ENCODE measurements at places on chromosomes 1 and 21.
A peak's percentile ranks its signal among the peaks of the same experiment; 100 is the strongest.

GRCh38 chr1:183480971-183481441, 8.7 kb downstream of the SMG7 start:
- peaks cover 32% of the 10 kb centered on the region for H3K4me1 ChIP-seq
- no peaks in the 10 kb centered on the region for H3K36me3 ChIP-seq
- no peak overlapping the region for H3K27ac ChIP-seq
- no peak for DNase-seq
- no peaks in the 10 kb centered on the region for H3K27me3 ChIP-seq

GRCh38 chr1:26154750-26155149, 4.1 kb upstream of the FAM110D start:
- H3K27ac ChIP-seq: peak overlapping the region; percentile 28

DNA sequence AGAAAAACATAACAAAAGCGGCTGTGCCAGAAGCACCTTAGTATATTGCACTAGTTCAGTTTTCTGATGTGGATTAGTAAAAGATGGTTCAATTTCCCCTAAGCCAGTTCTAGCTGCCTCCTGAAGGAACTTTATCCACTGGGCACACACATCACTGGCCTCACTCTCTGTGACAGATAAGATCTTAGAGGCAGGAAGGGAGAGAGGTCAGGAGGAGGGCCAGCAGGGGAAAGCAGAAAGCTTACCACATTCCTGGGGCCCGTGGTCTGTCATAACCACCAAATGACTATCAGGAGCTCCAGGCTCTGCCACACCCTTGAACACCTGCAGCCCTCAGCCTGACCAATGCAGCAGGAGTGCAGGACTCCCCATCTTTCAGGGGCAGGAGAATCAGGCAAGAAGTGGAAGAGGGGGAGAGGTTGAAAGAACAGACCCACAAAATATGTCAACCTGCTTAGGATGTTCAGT, 37.8 kb downstream of the LRRC71 start:
- no peaks in the 10 kb centered on the region for H3K4me1 ChIP-seq
- no peaks in the 10 kb centered on the region for H3K36me3 ChIP-seq
- H3K27me3 ChIP-seq: no peaks in the 10 kb centered on the region
- DNase-seq: no peak

GRCh38 chr1:110719908-110720307, 45.2 kb upstream of the KCNA3 start:
- H3K4me1 ChIP-seq: no peaks in the 10 kb centered on the region
- DNase-seq: no peak
- no peaks in the 10 kb centered on the region for H3K36me3 ChIP-seq
- no peak overlapping the region for H3K4me3 ChIP-seq
- no peak overlapping the region for H3K27ac ChIP-seq
- no peaks in the 10 kb centered on the region for H3K27me3 ChIP-seq

GRCh38 chr1:180280617-180281016, 50.6 kb downstream of the LHX4 start:
- no peak overlapping the region for H3K4me3 ChIP-seq
- no peak for DNase-seq
- H3K36me3 ChIP-seq: no peaks in the 10 kb centered on the region
- H3K27ac ChIP-seq: no peak overlapping the region
- H3K27me3 ChIP-seq: no peaks in the 10 kb centered on the region
- no peaks in the 10 kb centered on the region for H3K4me1 ChIP-seq

DNA sequence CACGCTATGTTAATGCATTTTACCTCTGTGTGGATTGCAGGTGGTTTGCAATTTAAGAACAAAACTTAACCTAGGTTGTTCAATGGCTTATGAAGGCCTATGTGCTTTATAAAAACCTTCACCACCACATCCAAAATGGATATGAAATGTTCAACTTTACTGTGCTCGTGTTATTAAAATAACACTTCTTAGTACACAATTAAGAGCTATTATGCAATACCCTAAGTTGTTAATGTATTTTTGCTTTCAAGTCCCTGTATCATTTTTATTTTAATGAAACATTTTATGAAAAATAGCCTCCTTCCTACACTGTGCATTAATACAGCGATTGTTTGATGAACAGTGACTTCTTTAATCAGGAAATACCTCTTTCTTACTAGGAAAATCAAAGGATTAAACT, 12.0 kb downstream of the NCAM2 start:
- DNase-seq: no peak
- H3K36me3 ChIP-seq: no peaks in the 10 kb centered on the region

DNA sequence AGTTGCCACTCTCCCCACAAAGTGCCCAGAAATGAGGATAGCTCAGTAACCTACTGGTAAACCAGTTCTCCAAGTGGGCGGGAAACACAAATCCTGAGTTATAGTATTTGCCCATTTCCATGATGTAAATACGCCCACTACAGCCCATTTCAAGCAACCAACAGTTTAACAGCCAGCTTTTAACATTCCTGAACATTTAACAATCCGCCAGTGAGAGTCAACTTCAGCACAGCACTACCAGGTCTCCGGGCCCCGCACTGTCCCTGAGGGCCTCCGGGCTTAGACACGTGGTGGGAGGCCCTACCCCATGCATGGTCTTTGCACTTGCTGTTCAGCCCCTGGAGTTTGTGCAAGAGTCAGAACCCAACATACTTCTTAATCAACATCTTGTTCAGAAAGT, 132.0 kb upstream of the CTTNBP2NL start:
- no peaks in the 10 kb centered on the region for H3K36me3 ChIP-seq
- H3K27me3 ChIP-seq: no peaks in the 10 kb centered on the region
- no peak overlapping the region for H3K4me3 ChIP-seq
- no peak for DNase-seq
- no peak overlapping the region for H3K27ac ChIP-seq

GRCh38 chr1:111961773-111962565, 27.5 kb downstream of the KCND3 start:
- DNase-seq: no peak
- no peaks in the 10 kb centered on the region for H3K27me3 ChIP-seq
- no peak overlapping the region for H3K27ac ChIP-seq
- no peak overlapping the region for H3K4me3 ChIP-seq
- peaks cover 1% of the 10 kb centered on the region for H3K4me1 ChIP-seq

DNA sequence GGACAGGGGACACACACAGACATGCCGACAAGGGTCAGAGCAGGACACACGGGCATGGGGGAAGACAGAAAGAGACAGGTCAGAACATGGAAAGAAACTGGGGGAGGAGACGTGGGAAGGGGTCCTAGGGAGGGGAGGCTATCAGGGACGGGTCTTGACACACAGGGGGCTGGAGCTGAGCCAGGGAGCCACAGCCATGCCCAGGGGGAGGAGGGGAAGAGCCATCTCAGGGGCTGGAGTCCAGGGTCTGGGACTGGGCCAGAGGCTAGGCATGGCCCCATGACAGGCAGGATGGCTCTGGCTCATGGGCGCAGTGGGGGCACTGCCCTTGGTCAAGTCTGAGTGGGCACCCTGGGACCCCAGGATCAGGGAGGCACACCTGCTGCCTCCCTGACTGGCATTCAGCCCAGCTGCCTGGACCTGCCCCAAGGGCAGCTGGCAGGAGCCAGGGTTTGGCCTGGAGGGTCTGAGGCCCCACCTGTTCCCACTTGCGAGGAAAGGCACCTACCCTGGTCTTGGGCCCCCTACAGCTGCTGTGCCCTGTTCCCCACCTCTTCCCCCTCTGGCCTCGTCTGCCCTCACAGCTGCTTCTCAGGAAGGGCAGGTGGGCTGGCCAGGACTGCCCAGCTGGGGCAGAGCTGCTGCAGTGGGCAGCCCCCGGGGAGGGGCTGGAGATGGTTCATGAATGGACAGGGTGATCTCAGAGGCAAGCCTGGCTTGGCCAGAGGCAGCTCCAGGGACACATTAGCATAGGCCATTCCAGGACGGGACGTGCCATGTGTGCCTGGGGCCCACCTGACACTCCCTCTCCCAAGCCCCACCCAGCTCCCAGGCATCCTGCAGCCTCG, 42.9 kb downstream of the HSPG2 start:
- no peaks in the 10 kb centered on the region for H3K36me3 ChIP-seq
- no peak overlapping the region for H3K4me3 ChIP-seq
- H3K4me1 ChIP-seq: peaks cover 14% of the 10 kb centered on the region
- DNase-seq: no peak
- no peaks in the 10 kb centered on the region for H3K27me3 ChIP-seq
- no peak overlapping the region for H3K27ac ChIP-seq

DNA sequence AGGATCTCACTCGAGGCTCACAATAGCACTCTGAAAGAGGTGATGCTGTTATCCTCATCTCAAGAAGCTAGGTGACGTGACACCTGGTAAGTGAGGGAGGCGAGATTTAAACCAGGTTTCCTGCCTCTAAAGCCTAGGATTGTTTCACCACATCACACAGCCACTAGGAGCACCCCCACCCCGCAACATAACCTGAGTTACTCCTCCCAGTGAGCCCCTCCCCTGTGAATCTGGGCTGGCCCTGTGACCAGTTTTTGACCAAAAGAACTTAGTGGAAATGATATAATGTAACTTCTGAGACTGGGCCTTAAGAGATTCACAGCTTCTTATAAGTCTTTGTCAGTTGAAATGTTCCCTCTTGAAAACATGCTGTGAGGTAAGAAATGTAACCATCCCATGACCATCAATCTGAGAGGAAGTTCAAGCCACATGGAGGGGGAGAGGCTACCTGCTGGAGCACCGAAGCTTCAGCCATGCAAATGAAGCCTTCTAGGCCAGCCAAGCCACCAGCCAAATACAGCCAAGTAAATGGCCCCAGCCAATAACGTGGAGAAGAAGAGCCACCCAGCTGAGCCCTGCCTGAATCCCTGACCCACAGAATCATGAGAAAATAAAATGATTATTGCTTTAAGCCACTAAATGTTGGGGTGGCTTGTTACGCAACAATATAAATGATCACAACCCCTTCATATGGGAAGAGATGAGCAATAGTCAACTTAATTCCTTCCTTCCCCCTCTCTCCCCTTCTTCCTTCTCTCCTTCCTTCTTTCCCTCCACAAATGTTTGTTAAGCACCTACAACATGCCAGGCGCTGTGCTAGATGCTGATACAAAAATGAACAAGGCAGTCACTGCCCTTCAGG, 61.0 kb upstream of the FAM20B start:
- DNase-seq: no peak
- no peaks in the 10 kb centered on the region for H3K36me3 ChIP-seq
- H3K27me3 ChIP-seq: no peaks in the 10 kb centered on the region
- H3K4me3 ChIP-seq: no peak overlapping the region
- H3K4me1 ChIP-seq: peaks cover 1% of the 10 kb centered on the region

GRCh38 chr1:29264773-29265389, 28.6 kb downstream of the PTPRU start:
- no peak overlapping the region for H3K27ac ChIP-seq
- H3K27me3 ChIP-seq: no peaks in the 10 kb centered on the region
- H3K4me3 ChIP-seq: no peak overlapping the region
- no peaks in the 10 kb centered on the region for H3K4me1 ChIP-seq
- DNase-seq: no peak

GRCh38 chr1:151915061-151915686, 5.9 kb upstream of the THEM4 start:
- H3K27ac ChIP-seq: no peak overlapping the region
- no peak for DNase-seq
- H3K4me1 ChIP-seq: peaks cover 4% of the 10 kb centered on the region
- H3K4me3 ChIP-seq: no peak overlapping the region

GRCh38 chr21:43325968-43326715, 100.8 kb downstream of the SIK1 start:
- H3K36me3 ChIP-seq: no peaks in the 10 kb centered on the region
- H3K4me1 ChIP-seq: peaks cover 15% of the 10 kb centered on the region
- DNase-seq: no peak
- no peaks in the 10 kb centered on the region for H3K27me3 ChIP-seq
- no peak overlapping the region for H3K4me3 ChIP-seq

DNA sequence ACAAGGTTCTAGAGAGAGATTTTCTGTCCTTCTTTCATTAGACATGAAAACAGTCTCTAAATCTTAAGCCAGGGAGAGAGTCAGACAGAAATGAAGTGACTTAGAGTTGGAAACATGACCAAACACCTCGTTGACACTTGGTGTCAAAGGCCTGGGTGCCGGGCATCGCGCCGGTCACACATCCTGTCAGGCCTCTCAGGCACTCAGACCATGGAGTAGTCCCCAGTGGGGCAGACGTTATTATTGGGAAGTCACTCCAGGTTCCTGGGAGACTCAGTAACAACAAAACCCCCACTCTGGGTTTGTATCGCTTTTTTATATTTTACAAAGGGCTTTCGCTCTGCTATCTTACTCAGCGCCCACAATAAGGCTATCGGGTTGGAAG, 25.8 kb downstream of the KCNN3 start:
- no peaks in the 10 kb centered on the region for H3K4me1 ChIP-seq
- H3K36me3 ChIP-seq: no peaks in the 10 kb centered on the region
- DNase-seq: no peak
- H3K27ac ChIP-seq: no peak overlapping the region
- no peak overlapping the region for H3K4me3 ChIP-seq

GRCh38 chr1:2298685-2299084, 70.6 kb downstream of the SKI start:
- peaks cover 15% of the 10 kb centered on the region for H3K4me1 ChIP-seq
- H3K36me3 ChIP-seq: no peaks in the 10 kb centered on the region
- no peaks in the 10 kb centered on the region for H3K27me3 ChIP-seq

GRCh38 chr1:41639332-41639936, 155.0 kb upstream of the EDN2 start:
- H3K36me3 ChIP-seq: no peaks in the 10 kb centered on the region
- H3K27ac ChIP-seq: no peak overlapping the region
- H3K4me3 ChIP-seq: no peak overlapping the region

DNA sequence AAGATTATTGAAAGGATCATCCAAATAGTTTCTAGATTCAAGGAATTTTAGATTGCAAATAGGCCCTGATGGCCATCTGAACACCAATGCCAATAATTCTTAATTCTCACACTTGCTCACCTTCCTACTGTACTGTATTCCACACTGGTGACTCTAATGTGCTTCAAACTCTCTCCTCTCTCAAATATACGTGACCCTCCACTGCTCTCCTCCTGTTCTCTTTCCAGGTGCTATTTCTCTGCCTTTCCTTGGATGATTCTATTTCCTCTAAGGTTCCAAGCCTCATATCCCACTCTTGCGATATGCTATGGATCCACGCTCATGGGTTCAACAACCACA, 28.6 kb downstream of the KMO start:
- no peaks in the 10 kb centered on the region for H3K36me3 ChIP-seq
- no peak overlapping the region for H3K27ac ChIP-seq
- H3K27me3 ChIP-seq: no peaks in the 10 kb centered on the region
- H3K4me1 ChIP-seq: no peaks in the 10 kb centered on the region
- no peak overlapping the region for H3K4me3 ChIP-seq

DNA sequence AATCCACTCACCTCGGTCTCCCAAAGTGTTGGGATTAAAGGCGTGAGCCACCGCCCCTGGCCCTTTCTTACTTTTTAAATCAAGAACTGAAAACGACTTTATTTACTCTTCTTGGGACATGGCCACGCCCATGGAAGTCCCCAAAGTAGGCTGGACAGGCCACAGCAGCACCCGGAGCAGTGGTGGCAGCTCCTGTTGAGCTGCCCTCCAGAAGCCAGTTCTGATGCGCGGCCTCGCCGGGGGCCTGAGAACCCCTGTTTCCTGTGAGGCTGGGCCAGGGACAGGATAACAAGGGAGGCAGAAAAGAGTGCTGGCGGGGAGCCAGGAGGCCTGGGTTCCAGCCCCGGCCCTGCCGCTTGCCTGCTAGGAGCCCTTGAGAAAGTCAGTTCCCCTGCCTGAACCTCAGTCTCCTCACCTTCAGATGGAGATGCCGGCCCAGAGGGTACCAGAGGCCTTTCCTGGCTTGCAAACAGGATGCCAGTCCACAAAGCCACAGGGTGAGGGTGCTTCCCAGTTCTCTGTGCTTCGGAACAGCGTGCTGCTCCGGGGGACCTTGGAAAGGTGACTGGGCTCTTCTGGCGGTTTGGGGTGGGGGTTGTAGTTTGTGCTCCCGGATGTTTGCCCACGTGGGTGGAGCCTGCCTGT, 59.4 kb downstream of the RUNX3 start:
- H3K4me3 ChIP-seq: no peak overlapping the region
- H3K27ac ChIP-seq: no peak overlapping the region
- no peaks in the 10 kb centered on the region for H3K36me3 ChIP-seq
- no peaks in the 10 kb centered on the region for H3K4me1 ChIP-seq
- no peak for DNase-seq
- peaks cover 9% of the 10 kb centered on the region for H3K27me3 ChIP-seq
